ENCODE measurements at places on chromosomes 6 and 20.

GRCh38 chr6:157994125-157994795, 12.6 kb downstream of the SYNJ2 start:
- no peak for DNase-seq

GRCh38 chr6:80793411-80793810, 686.9 kb downstream of the BCKDHB start:
- no peak for DNase-seq

DNA sequence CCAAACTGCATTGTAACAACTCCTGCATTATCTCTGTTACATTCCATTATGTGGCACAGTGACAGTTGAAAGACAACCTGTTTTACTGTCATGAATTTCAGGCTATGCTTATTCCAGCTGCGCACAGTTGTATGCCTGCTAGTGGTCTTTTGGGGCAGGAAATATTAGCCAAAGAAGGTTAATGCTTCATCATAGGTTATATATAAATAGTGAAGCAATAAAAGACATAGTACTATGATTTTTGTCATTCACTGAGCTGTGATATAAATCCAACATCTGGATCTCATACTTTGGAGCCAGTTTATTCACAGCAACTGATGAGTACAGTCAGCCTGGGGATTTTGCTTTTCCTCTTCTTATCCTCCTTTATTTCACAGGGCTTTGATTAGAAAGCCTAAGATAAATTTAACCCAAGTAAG, 55.6 kb downstream of the FILIP1 start:
- no peak for DNase-seq

- DNase-seq: no peak
These were observed 153.2 kb upstream of the TOP1 start for GRCh38 chr20:40875116-40876085.

DNA sequence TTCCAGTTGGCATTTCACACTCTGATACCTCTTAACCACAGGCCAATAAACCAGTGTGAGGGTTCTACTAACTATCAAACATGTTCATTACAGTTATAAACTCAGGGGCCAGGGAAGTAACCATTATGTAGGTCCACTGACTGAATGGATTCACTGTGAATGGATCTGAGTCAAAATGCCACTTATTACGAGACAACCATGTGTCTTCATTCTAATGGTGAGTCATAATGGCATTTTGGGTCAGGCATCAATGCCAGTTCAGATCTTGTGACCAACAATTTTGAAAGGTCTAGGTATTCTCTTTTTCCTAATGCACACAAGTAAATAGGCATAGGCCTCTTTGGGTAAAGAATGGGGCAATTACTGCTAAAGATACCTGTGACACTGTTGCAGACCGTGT, 112.2 kb upstream of the HEY2 start:
- DNase-seq: no peak

DNA sequence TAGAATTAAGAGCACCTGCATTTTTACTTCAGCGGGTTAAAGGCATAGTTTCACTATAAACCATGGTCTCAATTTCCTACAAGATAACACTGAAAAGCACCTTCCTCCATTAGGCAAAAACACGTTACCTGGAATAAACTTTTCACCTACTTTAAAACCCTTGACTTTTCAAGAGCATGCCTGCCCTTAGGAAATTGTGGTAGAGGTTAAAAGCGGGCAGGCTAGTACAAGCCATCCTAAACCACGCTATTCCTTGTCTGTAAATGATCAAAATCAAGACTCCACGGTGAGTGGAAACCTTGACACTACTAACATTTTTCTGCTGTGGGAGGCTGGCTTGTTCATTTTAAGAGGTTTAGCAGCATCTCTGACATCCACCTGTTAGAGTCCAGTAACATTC, 43.9 kb downstream of the NR2E1 start:
- no peak for DNase-seq

- DNase-seq: no peak
These were observed 92.4 kb upstream of the MAFB start for GRCh38 chr20:40781327-40782042.

- DNase-seq: no peak
These were observed 75.4 kb downstream of the KIF16B start for GRCh38 chr20:16497896-16498295.

DNA sequence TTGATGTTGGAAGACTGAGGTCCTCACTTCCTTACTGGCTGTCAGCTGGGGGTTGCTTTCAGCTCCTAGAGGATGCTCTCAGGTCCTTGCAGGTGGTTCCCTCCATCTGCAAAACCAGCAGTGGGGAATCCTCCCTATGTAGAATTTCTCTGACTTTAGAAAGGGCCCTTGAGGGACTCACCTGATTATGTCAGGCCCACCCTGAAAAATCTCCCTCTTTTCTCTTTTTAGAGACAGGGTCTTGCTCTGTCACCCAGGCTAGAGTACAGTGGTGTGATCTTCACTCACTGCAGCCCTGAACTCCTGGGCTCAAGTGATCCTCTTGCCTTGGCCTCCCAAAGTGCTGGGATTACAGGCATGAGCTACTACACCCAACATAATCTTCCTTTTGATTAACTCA, 102.9 kb upstream of the MCHR2 start:
- DNase-seq: no peak

All from activated T-cell treated with anti-CD3 and anti-CD28 coated beads for 48 hours (primary cell).